ENCODE measurements at places on chromosomes 2 and 18.

DNA sequence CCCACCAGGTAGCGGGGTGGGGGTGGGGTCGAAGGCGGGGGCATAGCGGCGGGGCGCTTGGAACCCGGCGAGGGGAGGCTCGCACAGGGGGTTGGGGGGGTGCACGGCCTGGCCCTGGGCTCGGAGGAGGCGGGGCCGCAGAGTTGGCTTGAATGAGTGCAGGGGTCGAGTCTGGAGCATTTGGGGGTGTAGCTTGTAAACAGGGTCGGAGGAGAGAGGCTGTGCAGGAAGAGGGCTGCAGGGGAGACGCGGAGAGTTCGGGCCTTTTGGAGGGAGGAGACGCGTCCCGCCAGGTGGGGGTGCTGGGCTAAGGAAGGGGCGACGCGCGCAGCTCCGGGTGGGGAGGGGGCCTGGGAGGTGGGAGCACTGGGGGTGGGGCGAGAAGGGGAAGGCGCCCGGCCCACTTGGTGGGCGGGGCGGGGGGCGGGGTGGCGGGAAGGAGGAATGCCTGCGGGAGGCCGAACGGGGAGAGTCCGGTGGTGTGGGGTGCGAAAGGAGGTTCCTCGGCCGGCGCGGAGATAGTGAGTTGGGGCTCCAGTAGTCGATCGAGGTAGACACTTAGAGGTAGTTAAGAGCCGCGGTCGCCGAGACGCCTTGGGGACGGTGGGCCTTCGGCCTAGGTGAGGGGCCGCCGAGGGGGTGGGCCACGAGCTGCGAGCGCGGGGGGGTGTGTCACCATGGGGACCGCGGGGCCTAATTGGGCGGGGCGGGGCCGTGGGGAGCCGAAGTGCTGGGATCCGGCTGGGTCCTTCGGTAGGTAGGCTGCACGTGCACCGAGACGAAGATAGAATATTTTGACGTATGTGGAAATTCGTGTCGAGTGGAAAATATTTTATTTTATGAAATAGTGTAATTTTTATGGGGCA, 774 bp downstream of the MSH6 start:
- peak; percentile 14 for DNase-seq

DNA sequence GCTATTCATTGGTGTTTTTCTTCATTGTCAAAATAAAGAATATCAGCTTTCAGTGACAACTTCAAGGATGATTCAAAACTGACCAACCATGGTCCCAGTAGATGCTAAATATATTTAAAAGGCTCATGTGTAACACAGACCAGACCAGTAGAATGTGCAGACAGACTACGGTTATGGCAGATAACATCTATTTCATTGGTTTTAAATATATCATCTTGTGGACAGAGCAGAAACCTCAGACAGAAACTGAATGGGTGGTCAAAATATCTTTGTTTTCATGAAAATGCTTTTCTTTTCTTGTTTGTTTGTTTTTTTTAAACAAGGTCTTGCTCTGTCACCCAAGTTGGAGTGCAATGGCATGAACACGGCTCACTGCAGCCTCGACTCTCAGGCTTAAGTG, 107.4 kb upstream of the CREB1 start:
- no peak for DNase-seq

DNA sequence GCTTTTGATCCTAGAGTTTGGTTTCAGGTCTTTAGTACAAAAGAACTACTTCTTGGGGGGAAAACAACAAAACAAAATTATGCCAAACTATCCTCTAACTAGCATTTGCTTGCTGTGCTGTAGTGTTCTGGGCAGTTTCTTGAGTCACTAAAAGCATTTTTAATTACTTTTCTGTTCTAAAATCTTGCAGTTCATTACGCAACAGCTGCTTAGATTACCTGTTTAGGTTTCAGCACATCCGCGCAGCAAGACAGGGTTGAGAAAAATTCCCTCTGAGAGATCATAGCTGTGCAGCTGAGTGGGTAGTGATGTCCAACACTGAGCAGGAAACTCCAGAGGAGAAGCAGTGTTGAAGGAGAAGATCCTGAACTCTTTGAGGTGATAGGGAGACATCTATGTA, 9.0 kb downstream of the DAW1 start:
- DNase-seq, result no peak

DNA sequence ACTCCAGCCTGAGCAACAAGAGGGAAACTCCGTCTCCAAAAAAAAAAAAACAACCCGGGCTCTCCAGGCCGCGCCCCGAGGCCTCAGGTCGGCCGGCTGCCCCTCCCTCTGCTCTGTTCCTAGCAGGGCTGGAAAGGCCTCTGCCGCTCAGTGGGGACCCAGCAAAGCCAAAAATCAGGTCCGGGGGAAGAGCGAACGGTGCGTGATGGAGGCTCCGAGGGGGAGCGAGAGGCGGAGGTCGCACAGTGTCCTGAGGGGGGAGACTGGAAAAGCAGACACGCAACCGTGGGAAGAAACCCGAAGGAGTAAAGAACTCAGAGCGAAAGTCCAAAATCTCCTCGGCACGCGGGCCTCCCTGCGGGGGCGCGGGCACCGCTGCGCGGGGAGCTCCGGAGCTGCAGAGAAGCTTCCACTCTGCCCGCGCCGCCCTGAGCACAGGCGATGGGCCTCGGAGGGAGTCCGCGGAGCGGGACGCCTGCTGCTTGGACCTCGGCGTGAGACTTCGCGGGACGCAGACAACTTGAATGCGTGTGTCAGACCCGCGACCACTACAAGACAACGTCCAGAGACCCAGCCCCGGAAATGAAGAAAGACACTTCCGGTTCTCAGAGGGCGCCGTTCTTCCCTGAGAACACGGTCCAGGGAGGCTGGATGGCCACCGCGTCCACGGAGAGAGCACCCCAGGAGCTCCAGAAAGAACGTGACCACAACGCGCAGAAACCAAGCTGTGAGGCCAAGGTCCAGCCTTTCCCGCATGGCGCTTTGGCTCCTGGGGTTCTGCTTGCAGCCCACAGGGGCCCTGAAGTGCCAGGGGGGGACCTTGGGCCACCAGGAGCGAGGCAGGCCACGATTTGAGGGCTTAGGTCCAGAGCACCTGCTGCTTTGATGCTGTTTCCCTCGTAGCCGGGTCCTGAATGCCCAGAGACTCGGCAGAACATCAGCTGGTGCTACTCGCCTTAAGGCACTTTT, 219.8 kb downstream of the DPP10 start:
- no peak for DNase-seq

DNA sequence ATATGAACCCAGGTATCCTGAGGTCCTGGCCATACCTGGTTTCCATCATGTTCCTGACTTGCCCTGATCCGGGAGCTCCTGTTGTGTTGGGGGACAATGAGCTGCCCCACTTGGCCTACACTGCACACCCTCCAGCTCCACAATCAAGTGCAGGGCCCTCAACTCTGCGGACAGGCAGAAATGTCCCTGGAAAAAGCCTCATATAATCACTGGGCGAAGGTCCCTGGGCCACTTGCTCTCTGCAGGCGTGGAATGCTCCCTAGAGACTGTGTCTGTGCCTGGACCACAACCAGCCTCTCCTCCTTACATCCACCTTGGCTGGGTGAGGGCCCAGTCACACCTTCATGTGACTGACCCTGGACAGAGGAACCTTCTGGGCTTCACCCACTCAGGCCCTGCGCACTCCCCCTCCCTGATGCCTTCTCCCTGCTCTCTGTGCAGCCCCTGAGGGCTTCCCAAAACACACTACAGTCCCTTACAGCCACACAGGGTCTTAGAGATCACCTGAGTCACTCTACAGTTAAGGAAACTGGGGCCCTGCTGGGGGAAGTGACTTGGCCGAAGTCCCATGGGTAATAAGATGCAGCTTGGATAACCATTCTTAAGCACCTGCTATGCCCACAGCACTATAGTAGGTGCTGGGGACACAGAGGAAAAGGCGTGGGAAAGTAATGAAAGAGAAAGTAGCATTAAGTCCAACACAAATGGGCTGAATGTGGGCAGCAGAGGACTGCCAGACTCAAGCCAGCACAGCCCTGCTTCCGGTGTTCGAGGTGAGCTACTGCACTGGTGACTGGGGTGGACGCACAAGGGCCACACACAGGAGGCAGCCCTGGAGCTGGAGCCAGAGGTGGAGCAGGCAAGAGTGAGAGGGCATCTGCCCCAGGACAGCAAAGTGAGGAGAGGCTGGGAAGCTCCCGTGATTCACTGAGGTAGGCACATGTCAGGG, 9.8 kb downstream of the BOLA3 start:
- no peak for DNase-seq

- no peak for DNase-seq
These were observed 349.7 kb downstream of the ZEB2 start for GRCh38 chr2:144170179-144170578.

DNA sequence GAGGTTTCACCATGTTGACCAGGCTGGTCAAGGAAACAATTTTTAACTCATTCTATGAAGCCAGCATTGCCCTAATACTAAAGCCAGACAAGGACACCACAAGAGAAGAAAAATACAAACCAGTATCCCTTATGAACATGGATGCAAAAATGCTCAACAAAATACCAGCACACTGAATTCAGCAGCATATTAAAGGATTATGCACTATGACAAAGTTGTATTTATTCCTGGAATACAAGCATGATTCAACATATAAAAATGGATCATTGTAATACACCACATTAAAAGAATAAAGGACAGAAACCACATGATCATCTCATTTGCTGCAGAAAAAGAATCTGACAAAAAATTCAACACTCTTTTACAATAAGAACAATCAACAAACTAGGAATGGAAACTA, 138.7 kb downstream of the RAB3GAP1 start:
- DNase-seq, result no peak

DNA sequence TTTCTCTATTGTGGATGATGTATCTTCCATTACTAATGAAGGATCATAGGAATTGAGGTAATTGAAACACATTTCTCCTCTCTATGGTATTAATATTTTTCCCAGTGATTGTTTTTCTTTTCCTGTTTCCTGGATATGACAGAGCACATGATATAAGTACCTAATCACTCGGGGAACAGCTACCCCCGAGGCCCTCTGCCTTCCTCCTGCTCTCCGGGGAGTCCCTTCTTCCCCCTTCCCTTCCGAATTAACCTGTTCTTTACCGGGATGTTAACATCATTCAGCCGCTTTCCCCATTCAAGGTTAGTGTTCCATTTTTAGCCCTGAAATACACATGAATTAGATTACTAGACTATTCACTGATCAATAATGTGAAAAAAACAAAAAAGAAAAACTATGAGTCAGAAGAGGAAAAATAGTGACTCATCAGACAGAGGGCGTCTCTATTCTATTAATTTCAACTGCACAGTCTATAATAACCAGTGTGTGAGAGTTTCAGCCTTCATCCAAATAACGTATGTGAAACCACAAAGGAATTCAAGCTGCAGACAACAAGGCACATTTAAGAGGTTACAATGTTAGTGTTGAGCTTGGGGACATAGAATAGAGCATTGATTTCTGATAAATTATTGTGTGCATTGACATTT, 450.8 kb downstream of the DLGAP1 start:
- no peak for DNase-seq

DNA sequence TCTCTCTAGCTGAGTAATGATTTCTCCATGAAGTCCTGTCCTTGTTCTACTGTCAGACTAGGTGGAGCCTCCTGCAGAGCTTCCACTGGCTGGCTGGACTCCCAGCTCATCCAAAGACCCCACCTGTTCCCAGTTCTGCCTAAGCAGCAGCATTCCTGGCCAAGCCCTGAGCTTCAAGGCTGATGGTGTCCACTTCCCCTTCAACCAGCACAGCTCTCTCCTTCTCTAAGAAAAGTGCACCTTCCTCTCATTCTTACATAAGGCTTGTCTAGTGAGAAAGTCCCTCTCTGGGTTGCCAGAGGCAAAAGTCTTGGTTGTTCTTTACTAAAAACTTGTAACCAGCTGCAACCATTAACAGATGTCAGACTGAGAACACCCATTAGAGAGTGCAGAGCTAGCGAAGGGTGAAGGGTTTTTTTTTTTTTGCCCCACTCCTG, 58.9 kb downstream of the CXCR4 start:
- DNase-seq, result no peak

GRCh38 chr2:21454839-21455238, 331.1 kb downstream of the TDRD15 start:
- no peak for DNase-seq

DNA sequence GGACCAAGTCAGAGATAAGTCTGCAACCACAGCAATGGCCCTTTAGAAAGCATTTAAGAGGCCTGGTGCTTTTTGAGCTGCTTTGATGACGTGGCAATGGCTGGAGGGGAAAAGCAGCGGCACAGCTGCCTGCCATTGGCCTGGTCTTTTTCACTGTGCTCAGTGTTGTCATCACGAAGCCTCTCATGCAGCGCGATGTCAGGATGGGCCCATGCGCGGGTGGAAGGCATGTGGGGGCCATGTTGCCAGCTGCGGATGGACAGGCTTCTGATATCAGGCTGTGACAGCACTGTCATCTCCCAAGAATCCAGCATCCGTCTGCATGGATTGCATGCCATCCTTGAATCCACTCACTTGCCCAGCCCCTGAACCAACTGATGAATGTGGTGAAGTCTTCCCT, 204.5 kb downstream of the ACKR3 start:
- DNase-seq, result no peak

GRCh38 chr2:106269591-106270291, 75.6 kb upstream of the UXS1 start:
- DNase-seq, result no peak

GRCh38 chr2:64661741-64662169, 8.0 kb upstream of the SERTAD2 start:
- DNase-seq, result no peak

DNA sequence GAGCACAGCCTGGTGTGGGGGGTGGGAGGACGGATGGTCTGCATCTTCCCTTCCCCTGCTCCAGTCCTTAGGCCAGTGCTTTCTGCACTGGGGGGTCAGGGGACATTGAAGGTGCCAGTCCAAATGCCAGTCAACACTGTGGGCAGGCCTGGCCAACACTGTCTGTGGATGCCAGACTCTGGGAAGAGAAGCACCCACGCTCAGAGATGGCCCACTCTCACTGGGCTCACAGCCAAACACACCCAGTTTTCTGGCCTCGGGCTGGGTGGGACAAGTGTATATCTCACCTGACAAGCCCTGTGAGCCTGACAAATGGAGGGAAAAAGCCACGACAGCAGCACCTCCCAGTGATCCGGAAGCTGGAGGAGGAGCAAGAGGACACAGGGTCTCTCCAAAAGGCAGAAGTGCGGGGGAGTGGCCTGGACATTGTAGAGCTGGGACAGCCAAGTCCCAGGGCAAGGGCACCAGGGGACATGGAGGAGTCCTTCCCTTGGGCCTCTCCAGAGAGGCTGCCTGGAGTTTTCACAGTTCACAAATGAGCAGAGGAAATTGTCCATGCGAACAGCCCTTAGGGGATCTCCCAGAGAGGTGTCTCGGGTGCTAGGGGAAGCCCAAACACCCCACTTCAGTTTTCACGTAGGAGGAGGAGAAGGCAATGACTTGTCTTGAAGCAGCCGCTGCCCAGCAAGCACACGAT, 79.3 kb downstream of the SDC1 start:
- DNase-seq, result no peak

DNA sequence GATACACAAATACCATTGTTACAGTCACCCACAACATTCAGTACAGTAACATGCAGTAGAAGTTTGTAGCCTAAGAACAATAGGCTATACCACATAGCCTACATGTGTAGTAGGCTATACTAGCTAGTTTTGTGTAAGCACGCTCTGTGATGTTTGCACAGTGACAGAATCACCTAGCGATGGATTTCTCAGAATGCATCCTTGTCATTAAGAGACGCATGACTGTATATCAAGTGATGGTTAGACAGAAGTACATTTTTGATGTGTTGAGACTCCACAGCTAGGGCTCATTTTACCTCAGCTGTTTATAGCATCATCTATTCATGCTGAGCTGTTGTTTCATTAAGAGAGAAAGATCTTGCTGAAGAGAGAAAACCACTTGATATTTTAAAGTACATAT, 19.4 kb downstream of the PLEKHA3 start:
- no peak for DNase-seq

GRCh38 chr2:3079959-3080948, 297.4 kb downstream of the EIPR1 start:
- DNase-seq, result no peak
